Right lung (tissue), 10 donors: ENCODE measurements at places on chromosomes 7 and 10. TPM values are rescaled to one million over a fixed set of nuclear protein-coding genes. Genes with fewer than 3 reads are reported as not detected.

Gene CDHR1
- 0.23 TPM for polyA plus RNA-seq

Gene PAPSS2
- 58.2 TPM for polyA plus RNA-seq

Gene C10orf90
- 14.2 TPM for polyA plus RNA-seq

Gene GSTO2
- 24.8 TPM for polyA plus RNA-seq

Gene BET1
- polyA plus RNA-seq, result 48.3 TPM

Gene ASIC3
- polyA plus RNA-seq, result 4.5 TPM

Gene PDZD8
- polyA plus RNA-seq, result 27.9 TPM

Gene GLI3
- 28.7 TPM for polyA plus RNA-seq

Gene AKR1C8
- not detected for polyA plus RNA-seq

Gene CALCR
- not detected for polyA plus RNA-seq

Gene GIMAP8
- 23.3 TPM for polyA plus RNA-seq

Gene MARVELD1
- 58.9 TPM for polyA plus RNA-seq

Gene NME8
- polyA plus RNA-seq, result not detected

Gene AMPH
- polyA plus RNA-seq, result 11.4 TPM

Gene HILPDA
- polyA plus RNA-seq, result 34.8 TPM

Gene AGAP3
- 79.2 TPM for polyA plus RNA-seq

Gene HOXA10
- polyA plus RNA-seq, result 1.4 TPM

Gene NOM1
- polyA plus RNA-seq, result 28.2 TPM

Gene RBP3
- 0.09 TPM for polyA plus RNA-seq

Gene SYT15B
- polyA plus RNA-seq, result 7.1 TPM

Gene TRIL
- polyA plus RNA-seq, result 58.5 TPM

Gene PLCE1
- polyA plus RNA-seq, result 26.0 TPM

Gene GIMAP7
- 32.9 TPM for polyA plus RNA-seq

Gene ZNF775
- polyA plus RNA-seq, result 3.5 TPM

Gene ACBD7
- polyA plus RNA-seq, result 3.7 TPM

Gene SNX8
- polyA plus RNA-seq, result 24.4 TPM

Gene TIMM23
- 54.9 TPM for polyA plus RNA-seq

Gene ADCY1
- polyA plus RNA-seq, result 1.9 TPM

Gene C10orf53
- not detected for polyA plus RNA-seq

Gene CDK13
- polyA plus RNA-seq, result 52.1 TPM

Gene ALDH18A1
- 60.6 TPM for polyA plus RNA-seq

Gene AKR1C2
- 8.2 TPM for polyA plus RNA-seq

Gene NPC1L1
- polyA plus RNA-seq, result 0.28 TPM
